ENCODE measurements at places on chromosomes 16 and 17.

- no peak for DNase-seq
- H3K27me3 ChIP-seq = no peaks in the 10 kb centered on the region
- no peaks in the 10 kb centered on the region for H3K36me3 ChIP-seq
- no peak overlapping the region for H3K27ac ChIP-seq
Measured at GRCh38 chr17:16473044-16474011, 18.7 kb downstream of the LRRC75A start.

DNA sequence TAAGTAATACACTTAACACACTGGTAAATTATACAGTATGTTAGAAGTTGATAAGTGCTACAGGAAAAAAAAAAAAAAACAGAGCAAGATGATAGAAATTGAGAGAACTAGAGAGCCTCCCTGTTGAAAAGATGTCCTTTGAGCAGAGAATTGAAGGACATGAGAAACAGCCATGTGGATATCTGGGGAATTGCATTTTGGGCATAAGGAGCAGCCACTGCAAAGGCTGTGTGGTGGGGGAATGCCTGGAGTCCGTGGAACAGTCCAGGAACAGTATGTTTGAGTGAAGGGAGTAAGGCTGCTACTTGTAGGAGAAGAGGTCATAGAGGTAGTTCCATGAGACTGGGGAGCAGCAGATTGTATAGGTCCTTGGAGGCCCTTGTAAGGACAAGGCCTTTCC lies 178.4 kb downstream of the FTO start:
- no peaks in the 10 kb centered on the region for H3K4me1 ChIP-seq
- H3K27me3 ChIP-seq = no peaks in the 10 kb centered on the region
- H3K27ac ChIP-seq = no peak overlapping the region
- no peak overlapping the region for H3K4me3 ChIP-seq

DNA sequence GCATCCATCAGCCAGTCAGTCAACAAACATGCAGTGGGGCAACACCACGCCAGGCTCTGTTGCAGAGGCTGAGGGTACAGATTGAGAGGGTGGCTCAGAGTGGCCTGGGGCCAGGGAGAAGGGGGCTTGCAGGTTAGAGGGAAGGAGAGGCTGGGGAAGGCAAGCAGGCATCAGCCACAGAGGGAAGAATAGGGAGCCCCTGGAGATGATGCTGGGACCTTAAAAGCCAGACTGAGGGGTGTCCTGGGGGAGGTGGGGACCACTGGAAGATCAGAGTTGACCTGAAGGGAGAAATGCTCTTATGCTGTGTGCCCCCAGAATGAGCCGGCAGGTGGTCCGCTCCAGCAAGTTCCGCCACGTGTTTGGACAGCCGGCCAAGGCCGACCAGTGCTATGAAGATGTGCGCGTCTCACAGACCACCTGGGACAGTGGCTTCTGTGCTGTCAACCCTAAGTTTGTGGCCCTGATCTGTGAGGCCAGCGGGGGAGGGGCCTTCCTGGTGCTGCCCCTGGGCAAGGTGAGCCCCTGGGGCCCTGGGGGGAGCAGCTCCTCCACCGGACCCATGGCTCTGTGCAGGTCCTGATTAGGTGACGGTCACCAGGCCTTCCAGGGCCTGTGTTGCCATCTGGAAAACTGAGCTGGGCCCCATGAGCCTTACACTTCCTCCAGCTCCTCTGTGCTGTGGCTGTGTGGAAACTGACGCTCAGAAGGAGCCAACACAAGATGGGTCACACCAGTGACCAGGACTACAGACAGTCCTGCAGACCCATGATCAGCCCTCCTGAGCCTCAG lies 1.7 kb downstream of the CORO1A start:
- H3K4me1 ChIP-seq = peaks cover 29% of the 10 kb centered on the region
- H3K27ac ChIP-seq = peak overlapping the region; percentile 99
- no peak for DNase-seq
- H3K4me3 ChIP-seq = peak overlapping the region; percentile 100
- H3K36me3 ChIP-seq = peaks cover 45% of the 10 kb centered on the region
- no peaks in the 10 kb centered on the region for H3K27me3 ChIP-seq

- H3K4me1 ChIP-seq = no peaks in the 10 kb centered on the region
- no peak overlapping the region for H3K4me3 ChIP-seq
- peaks cover 2% of the 10 kb centered on the region for H3K27me3 ChIP-seq
- H3K27ac ChIP-seq = no peak overlapping the region
- no peaks in the 10 kb centered on the region for H3K36me3 ChIP-seq
Measured at GRCh38 chr17:78448356-78448993, 70.0 kb downstream of the PGS1 start.

GRCh38 chr17:41442739-41443138 lies 2.0 kb upstream of the KRT38 start:
- no peaks in the 10 kb centered on the region for H3K36me3 ChIP-seq
- DNase-seq = no peak
- peaks cover 5% of the 10 kb centered on the region for H3K27me3 ChIP-seq
- H3K4me3 ChIP-seq = no peak overlapping the region

DNA sequence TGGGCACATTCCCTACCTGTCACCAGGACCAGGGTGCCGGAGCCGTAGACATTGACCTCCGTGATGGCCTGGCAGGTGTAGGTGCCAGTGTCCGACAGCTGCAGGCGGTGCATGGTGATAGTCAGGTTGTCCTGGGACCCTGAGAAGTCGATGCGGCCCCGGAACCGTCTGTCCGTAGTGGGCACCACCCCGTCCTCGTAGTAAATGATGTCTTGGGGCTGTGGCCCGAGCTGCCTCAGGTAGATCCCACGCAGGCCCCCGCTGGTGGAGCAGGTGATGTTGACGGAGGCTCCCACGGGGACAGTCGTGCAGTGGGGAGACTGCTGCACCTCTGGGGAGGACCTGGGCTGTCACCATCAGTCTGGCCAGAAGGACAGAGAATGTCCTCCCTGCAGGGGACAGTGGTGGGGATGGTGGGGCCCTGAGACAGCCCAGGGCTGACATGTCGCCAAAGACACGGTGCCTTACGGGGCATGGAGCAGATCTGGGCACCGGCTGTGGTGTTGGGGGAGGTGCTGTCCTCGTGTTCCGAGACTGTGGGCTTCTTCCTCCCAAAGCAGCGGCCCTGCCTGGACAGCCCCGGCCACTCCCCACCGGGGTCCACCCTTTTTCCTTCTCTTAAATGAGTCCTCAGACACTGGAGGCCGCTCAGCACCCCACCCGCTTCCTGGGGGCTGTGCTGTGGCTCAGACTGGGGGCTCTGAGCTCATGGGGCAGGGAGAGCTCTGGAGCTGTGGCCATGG lies 586 bp downstream of the CD7 start:
- peaks cover 4% of the 10 kb centered on the region for H3K27me3 ChIP-seq
- peaks cover 2% of the 10 kb centered on the region for H3K36me3 ChIP-seq
- DNase-seq = no peak
- peak overlapping the region; percentile 65 for H3K27ac ChIP-seq
- H3K4me1 ChIP-seq = peaks cover 24% of the 10 kb centered on the region

- no peaks in the 10 kb centered on the region for H3K4me1 ChIP-seq
- H3K36me3 ChIP-seq = no peaks in the 10 kb centered on the region
- DNase-seq = no peak
- no peaks in the 10 kb centered on the region for H3K27me3 ChIP-seq
- H3K4me3 ChIP-seq = no peak overlapping the region
Measured at GRCh38 chr17:82808006-82808405, 31.8 kb downstream of the ZNF750 start.

GRCh38 chr17:69898601-69899000 lies 176.4 kb upstream of the KCNJ16 start:
- no peak overlapping the region for H3K27ac ChIP-seq
- DNase-seq = no peak
- no peaks in the 10 kb centered on the region for H3K36me3 ChIP-seq
- H3K4me3 ChIP-seq = no peak overlapping the region
- no peaks in the 10 kb centered on the region for H3K4me1 ChIP-seq
